Sciatic nerve (tissue), 2 donors: ENCODE measurements at places on chromosomes 7 and 10. TPM values are rescaled to one million over a fixed set of nuclear protein-coding genes. Genes with fewer than 3 reads are reported as not detected.

Gene WNT16
- total RNA-seq = not detected

Gene LRRC61
- 5.8 TPM for total RNA-seq

Gene GNB2
- total RNA-seq = 179 TPM

Gene SYCE1
- total RNA-seq = 0.22 TPM

Gene TBC1D12
- 20.4 TPM for total RNA-seq
